Eye (tissue), 1 donor: ENCODE measurements at places on chromosomes 13 and 19.
A peak's percentile ranks its signal among the peaks of the same experiment; 100 is the strongest.

GRCh38 chr13:20927596-20928257 is 25.2 kb upstream of the XPO4 start:
- DNase-seq, result no peak

DNA sequence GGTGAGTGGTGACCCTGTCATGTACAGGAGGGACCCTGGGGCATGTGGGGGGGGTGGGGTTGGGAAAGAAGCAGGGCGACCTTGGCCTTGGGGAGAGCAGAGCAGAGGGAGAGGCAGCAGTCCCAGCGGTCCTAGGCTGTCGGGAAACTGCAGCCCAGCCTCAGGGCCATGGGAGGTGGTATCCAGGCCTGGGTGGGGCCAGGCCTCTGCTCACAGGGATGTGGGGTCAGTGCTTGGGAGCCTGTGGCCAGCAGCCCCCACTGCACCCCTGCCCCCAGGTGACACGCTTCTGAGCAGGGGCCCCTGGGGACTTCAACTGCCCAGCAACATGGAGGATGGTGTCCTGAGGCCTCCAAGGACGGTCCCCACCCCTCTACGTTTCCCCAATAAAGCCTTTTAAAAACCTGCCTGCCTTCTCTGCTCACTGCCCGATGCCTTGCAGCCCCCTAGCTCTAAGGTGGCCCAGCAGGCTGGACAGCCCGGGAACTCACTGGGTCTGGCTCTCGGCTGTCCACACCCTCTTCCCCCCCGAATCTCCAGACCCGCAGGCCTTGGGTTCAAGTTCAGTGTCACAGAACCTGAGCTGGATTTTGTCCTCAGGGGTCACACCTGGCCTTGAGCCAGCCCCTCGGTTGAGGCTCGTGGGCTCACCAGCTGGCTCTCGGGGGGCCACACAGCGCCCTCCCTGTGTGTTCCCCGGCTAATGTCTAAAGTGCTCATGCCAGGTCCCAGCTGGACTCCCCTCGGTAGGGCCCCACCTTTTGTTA is 6.9 kb downstream of the PNKP start:
- peak; percentile 33 for DNase-seq

DNA sequence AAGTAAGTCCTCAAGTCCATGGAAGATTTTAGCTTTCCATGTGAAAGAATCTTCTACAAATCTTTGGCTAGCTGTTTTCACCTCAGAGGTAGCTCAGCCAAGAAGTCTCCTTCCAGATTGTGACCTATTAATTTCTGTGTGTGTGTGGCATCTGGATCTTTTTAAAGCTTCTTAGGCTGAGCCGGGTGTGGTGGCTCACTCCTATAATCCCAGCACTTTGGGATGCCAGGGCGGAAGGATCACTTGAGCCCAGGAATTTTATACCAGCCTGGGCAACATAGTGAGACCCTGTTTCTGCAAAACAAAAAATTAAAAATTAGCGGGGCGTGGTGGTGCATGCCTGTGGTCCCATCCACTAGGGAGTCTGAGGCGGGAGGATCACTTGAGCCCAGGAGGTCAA is 13.4 kb upstream of the SLC44A2 start:
- DNase-seq, result no peak

DNA sequence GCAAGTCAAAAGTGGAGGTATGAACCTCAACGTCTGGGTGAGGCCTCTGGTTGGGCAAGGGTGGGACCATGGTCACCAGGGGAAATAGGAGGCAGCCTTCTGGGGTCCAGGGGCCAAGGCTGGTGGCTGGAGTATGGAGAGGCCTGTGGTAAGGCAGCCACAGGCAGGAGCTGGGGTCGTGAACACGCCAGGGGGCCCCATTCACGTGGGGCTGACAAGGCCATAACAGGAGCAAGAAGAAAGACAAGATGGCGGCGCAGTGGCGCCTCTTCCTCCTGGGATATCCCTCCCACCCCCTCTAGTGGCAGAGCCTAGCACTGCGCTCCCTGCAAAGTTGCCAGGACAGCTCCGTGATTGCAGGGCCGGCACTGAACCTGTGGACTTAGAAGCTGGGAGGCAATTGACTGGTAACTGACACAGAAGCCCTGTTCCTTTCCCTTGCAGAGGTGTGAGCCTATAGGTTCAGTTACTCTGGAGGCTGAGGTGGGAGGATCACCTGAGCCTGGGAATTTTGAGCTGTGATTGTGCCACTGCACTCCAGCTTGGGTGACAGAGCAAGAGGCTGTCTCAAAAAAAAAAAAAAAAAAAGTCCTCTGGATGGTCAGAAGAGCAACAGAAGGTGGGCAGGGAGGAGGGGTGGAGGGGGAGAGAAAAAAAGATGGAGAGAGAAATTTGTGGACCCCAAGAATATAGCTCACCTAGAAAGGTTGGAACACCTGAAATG is 19.7 kb upstream of the EDDM13 start:
- peak; percentile 89 for DNase-seq

DNA sequence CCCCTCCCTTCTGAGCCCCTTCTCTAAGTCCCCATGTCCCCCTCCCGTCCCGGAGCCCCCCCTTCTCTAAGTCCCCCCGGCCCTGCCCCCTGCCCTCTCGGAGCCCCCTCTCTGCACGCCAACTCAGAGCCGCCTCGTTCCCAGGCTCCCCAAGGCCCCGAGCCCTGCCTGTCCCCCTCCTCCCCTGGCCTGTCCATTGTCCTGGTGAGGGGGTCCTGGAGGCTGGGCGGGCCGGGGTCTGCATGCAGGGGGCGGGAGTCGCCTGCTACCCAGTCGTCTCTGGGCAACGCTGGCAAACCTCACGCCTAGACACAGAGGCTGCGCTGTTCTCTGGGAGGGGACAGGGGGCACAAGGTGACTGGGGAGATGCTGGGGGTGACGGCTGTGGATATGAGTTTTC is 39.2 kb upstream of the SEMA6B start:
- DNase-seq, result peak; percentile 38

DNA sequence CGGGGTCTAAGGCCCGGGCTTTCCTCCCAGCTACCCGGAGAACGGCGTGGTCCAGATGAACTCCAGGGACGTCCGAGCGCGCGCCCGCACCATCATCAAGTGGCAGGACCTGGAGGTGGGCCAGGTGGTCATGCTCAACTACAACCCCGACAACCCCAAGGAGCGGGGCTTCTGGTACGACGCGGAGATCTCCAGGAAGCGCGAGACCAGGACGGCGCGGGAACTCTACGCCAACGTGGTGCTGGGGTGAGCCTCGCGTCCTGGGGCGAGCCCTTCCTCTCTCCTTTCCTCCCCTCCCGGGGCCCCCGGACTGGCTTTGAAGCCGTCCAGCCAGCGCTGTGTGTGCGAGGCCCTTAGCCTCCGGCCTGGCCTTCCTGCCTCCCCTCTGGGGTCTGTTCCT is 23.4 kb downstream of the UHRF1 start:
- no peak for DNase-seq

DNA sequence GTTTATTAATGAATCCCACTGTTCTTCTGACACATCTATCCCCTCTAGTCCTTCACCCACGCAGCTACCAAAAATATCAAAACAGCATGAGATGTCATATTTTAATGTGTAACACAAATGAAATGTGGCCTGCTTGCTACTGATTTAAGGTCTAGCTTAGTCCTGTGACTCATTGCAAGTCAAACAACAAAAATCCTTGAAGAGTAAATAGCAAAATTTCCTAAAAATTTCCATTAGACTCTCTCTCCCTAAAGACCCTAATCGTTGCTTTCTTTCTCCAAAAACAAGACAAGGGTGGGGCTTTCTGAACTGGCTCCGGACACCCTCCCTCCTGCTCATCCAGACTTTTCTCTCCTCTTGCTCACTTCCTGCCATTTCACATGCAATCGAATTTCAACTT is 99.9 kb upstream of the IPO5 start:
- no peak for DNase-seq

- DNase-seq, result no peak
Measured at GRCh38 chr19:45778010-45778661, 4.2 kb downstream of the DMPK start.

DNA sequence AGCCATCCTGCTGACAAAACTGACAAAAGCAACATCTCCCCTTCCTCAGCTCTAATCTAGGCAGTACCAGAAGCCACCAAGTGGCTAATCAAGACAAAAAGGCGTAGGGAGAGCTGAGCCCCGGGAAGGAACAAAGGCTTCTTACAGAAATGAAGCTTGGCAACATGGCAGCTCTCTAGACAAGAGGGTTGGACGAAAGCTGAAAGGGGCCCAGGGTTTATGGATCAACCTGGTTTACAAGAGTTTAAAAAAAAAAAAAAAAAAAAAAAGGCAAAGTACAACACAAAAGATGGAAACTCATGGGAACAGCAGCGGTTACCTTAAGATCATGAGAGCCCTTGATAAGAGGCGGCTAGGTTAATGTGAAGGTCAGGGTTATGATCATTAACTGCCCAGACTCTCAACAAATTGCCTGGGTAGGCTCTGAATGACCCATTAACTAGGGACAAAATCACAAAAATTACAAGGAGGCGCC is 14.0 kb downstream of the ZC3H4 start:
- no peak for DNase-seq

DNA sequence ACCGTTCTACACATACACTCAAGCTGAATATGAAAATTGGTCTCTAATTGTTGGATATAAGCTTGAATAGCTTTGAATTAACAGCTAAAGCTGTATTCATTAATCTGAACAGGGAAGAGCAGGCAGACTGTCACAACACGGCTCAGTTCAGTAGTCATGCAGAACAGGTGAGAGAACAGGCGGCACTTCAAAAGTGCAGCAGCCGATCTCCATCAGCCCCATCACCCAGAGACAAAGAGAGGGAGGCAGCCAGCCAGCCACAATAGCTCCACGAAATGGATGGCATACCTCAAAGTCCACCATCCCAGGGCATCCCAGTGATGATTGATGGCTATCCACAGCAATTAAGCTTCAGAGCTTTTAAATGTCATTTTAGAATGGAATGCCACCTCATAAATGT is 419.2 kb downstream of the OLFM4 start:
- no peak for DNase-seq

DNA sequence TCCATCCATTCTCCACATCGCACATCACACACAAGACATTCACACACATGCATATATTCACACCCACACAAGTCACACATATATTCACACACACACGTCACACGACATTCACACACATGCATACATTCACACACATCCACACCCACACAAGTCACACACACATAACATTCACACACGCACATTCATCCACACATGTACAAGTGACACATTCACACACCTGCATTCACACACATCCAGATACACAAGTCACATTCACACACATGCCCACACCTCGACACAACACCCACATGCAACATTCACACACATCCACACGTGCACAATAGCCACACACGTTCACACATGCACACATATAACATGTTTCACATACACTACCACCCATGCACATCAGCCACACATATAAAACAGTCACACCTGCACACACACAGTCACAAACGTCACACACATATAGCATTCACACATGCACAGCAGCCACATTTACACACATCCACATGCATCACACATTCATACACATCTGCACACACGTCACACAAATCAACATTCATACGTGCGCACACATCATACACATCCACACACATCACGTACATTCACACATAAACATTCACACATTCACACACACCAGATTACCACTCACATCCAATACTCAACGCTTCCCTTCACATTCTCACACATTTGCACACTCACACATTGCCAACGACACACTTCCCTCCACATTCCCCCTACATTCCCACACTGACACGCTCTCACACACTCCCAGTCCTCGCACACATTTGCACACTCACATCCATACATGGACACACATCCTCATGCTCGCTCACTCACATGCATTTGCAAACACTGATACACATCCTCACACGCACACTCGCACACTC is 41.0 kb downstream of the ANKRD10 start:
- no peak for DNase-seq

- DNase-seq, result no peak
Measured at GRCh38 chr19:45674946-45675345, 6.9 kb downstream of the GIPR start.

- no peak for DNase-seq
Measured at GRCh38 chr13:50592412-50593155, 250.9 kb downstream of the DLEU7 start.

DNA sequence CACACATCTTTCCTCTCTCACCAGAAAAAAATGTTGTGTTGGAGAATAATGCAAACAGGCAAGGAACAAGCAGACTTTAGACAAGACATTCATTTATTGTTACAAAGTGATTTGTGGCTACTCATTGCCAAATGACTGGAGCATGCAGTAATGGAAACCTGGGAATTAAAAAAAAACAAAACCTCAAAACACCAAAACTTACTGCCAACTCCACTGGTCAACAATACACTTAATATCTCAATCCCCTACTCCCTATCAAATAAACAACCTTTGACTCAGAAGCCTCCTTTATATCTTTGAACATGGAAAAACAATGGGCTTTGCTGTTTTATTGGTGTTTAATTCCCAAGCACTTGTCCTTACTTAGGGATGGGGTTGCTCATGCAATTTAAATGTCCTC is 112.8 kb downstream of the POSTN start:
- DNase-seq, result no peak

DNA sequence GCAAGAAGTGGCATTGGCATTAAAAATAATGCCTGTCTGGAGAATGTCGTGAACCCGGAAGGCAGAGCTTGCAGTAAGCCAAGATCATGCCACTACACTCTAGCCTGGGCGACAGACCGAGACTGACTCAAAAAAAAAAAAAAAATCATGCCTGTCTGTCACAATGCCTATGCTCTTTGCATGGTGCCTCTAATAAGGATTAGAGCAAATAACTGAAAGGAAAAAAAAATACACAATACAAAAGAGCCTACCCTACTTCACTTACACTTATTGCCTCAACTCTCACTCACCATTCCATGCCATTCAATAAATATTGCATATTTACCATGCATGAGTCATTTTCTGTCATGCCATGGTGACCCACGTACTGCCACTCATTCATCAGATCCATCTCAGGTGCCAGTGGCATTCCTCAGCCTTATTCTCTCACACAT is 49.1 kb downstream of the TBC1D4 start:
- no peak for DNase-seq

GRCh38 chr13:21476893-21477472 is 17.9 kb upstream of the ZDHHC20 start:
- DNase-seq, result peak; percentile 95

DNA sequence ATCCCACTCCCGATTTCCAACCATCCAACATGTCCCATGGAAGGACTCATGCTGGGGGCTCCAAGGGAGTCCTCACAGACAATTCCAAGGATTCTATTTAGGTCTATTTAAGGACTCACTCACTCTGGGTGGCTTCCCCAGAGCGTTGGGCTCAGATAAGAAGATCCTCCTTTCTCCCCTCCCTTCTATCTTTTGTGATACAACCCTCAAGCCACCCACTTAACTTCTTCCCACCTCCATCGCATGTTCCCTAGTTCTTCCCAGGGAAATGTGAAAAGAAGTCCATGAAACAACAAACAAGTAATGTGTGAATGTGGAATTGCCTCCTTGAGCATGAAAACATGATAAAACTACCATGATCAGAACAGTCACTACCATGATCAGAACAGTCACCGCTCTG is 29.4 kb downstream of the INSR start:
- DNase-seq, result no peak

- DNase-seq, result no peak
Measured at GRCh38 chr13:107999751-108000150, 215.6 kb downstream of the LIG4 start.

GRCh38 chr13:110185696-110186095 is 121.3 kb downstream of the COL4A1 start:
- no peak for DNase-seq
